ENCODE measurements at places on chromosomes 3 and 15. TPM values are rescaled to one million over a fixed set of nuclear protein-coding genes. Genes with fewer than 3 reads are reported as not detected.

RPL14 gene
- total RNA-seq, result 3,143 TPM

AADACL2 gene
- total RNA-seq, result not detected

PLAAT1 gene
- not detected for total RNA-seq

C3orf70 gene
- not detected for total RNA-seq

SLC51B gene
- not detected for total RNA-seq

SERPINI1 gene
- total RNA-seq, result 0.25 TPM

ZMYND10 gene
- 1.6 TPM for total RNA-seq

EFCC1 gene
- total RNA-seq, result 0.24 TPM

EDEM1 gene
- total RNA-seq, result 88.9 TPM

ERICH6 gene
- total RNA-seq, result 0.52 TPM

DPPA4 gene
- total RNA-seq, result 2.8 TPM

IGSF10 gene
- not detected for total RNA-seq

CCR3 gene
- total RNA-seq, result not detected

RNF13 gene
- total RNA-seq, result 36.5 TPM

SNAPC5 gene
- 25.3 TPM for total RNA-seq

HAPLN3 gene
- 70.2 TPM for total RNA-seq

CHRNA7 gene
- not detected for total RNA-seq

CD276 gene
- not detected for total RNA-seq

ITGB5 gene
- not detected for total RNA-seq

SAMMSON gene
- not detected for total RNA-seq

HCLS1 gene
- total RNA-seq, result 162 TPM

PTPRG gene
- total RNA-seq, result not detected

KLF15 gene
- not detected for total RNA-seq

GPR15 gene
- total RNA-seq, result 9.3 TPM

C2CD4B gene
- not detected for total RNA-seq

MEX3B gene
- total RNA-seq, result 3.3 TPM

SMCO1 gene
- not detected for total RNA-seq

EPHB1 gene
- total RNA-seq, result not detected

C3orf52 gene
- 0.19 TPM for total RNA-seq

IP6K2 gene
- total RNA-seq, result 123 TPM

CNTN4 gene
- total RNA-seq, result not detected

GOLGA8S gene
- 0.22 TPM for total RNA-seq

LRTM1 gene
- total RNA-seq, result not detected

SLC6A20 gene
- 0.11 TPM for total RNA-seq

FURIN gene
- 147 TPM for total RNA-seq

WWTR1 gene
- 0.25 TPM for total RNA-seq

PIGBOS1 gene
- total RNA-seq, result 6.8 TPM

SCN11A gene
- total RNA-seq, result 0.11 TPM

IGF2BP2 gene
- not detected for total RNA-seq

PDCD6IP gene
- 84.7 TPM for total RNA-seq

GOLGA8J gene
- total RNA-seq, result not detected

HOMER2 gene
- 1.1 TPM for total RNA-seq

FEZF2 gene
- not detected for total RNA-seq

PAK2 gene
- total RNA-seq, result 30.4 TPM

UBAP1L gene
- total RNA-seq, result 5.9 TPM

MESP2 gene
- not detected for total RNA-seq

Measured in CD8-positive, alpha-beta T cell (primary cell).